SW480 (cell line): ENCODE measurements at places on chromosomes 11 and 22.

- no peak for DNase-seq
Observed at GRCh38 chr22:39943337-39943736, 16.9 kb upstream of the TMA7B start.

DNA sequence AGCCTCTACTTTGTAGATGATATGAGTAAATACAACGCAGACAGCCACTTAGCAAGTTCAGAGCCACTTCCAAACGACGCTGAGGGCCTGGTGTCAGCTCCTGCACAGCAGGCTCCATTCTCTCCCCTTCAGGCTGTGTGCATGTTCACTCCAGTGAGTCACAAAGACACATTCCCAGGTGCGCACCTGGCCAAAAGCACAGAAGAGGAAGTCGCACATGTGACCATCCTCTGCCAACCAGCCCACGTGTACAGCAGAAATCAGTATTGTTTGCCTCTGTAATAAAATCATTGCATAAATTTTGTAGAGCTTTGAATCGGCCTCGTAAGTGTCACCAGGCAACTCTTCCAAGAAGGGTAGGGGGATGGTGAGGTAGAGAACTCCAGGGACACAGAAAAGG, 19.5 kb upstream of the TPH1 start:
- DNase-seq: no peak

- peak; percentile 43 for DNase-seq
Observed at GRCh38 chr11:63592975-63593395, 21.2 kb downstream of the PLAAT3 start.

DNA sequence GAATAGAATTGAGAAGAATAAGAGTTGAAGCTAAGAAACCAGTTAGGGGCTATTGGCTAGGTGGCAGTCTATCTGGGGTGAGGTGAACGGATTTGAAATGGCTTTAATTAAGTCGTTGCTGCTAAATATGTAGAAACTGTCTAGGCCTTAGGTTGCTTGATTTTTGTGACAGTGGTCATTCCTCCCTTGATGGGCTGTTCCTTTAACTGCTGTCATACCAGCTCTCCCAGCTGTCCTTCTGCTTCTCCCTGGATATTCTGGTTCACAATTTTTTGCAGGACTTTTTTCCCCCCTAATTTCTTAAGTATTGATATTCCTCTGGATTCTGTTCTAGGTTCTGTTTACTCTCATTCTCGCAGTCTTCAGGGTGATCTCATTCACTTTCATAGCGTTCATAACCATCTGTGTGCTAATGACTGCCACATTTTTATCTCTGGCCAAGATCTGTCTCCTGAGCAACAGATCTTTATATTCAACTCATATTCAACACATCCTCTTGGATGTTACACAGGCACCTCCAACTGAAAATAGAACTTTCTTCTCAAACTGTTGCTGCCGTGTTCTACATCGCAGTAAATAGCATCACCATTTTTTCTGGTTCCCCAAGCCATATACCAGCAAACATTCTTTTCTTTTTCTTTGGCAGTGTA, 134.1 kb downstream of the UVRAG start:
- DNase-seq: no peak

GRCh38 chr11:86487671-86488070, 113.0 kb downstream of the CCDC81 start:
- DNase-seq: no peak

- no peak for DNase-seq
Observed at GRCh38 chr11:91837411-91838330, 386.9 kb upstream of the FAT3 start.

- DNase-seq: no peak
Observed at GRCh38 chr11:123408619-123409455, 21.2 kb upstream of the GRAMD1B start.

- DNase-seq: no peak
Observed at GRCh38 chr11:45858751-45859398, 11.6 kb downstream of the CRY2 start.

DNA sequence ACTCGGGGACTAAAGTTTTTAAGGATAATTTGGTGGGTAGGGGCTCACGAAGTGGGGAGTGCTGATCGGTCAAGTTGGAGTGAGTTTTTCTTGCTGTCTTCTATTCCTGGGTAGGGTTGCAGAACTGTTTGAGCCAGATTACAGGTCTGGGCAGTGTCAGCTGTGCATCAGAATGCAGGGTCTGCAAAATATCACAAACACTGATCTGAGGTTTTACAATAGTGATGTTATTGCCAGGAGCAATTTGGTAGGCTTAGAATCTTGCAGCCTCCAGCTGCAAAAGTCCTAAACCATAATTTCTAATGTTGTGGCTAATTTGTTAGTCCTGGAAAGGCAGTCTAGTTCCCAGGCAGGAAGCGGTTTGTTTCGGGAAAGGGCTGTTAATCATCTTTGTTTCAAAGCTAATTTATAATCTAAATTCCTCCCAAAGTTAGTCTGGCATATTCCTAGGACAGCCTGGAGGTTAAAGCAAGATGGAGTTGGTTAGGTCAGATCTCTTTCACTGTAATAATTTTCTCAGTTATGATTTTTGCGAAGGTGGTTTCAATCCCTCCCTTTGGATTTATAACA, 39.7 kb upstream of the CALCA start:
- DNase-seq: no peak

GRCh38 chr11:59767225-59767611, 12.0 kb downstream of the STX3 start:
- DNase-seq: no peak

- no peak for DNase-seq
Observed at GRCh38 chr11:28826807-28827206, 718.6 kb downstream of the METTL15 start.
